ENCODE measurements at places on chromosomes 3 and 15.

- no peak for DNase-seq
Measured at GRCh38 chr15:100772478-100772877, 107.2 kb upstream of the ALDH1A3 start.

DNA sequence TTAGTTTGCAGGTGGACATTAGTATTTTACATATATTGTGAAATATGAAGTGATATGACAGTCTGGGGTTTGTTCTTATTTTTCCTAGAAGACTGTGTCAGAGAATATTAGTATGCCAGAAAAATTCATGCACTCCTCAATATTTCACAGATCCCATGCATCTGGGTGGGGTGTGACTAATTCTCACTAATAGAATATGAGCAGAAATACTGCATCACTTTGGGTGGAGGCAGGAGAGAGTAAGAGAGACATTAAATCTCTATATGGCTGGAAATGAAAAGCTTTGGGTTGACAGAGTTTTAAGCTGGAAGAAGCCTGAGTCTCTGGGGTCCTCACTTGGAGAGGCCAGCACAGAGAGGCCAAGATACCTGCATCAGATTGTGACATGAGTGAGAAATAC is 101.3 kb upstream of the DPH6 start:
- DNase-seq = no peak

DNA sequence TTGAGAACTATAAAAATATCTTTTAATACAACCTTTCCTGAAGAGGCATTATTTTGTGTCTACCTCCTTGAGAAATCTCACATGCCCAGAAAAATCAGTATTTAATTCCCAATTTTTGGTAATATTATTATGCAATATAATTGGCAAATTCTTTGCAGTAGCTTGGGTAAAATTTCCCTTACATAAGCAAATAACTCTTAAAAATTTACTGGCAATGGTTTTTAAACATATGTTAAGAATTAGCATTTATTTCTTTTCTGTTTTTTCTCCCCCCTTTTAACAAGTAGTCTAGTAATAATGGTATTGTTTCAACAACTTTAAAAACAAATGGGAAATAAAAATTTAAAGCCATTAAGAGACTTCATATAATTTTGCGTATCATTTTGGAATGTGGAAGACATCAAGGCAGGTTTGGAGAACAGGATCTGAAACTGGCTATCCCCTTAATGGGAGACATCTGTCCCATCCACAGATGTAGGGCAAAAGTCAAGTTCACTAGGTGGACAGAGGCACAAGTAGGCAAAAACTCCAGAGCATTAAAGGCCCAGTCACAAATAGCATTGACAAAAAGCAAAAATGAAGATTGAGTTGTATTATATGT is 89.6 kb upstream of the AADACL2 start:
- no peak for DNase-seq

DNA sequence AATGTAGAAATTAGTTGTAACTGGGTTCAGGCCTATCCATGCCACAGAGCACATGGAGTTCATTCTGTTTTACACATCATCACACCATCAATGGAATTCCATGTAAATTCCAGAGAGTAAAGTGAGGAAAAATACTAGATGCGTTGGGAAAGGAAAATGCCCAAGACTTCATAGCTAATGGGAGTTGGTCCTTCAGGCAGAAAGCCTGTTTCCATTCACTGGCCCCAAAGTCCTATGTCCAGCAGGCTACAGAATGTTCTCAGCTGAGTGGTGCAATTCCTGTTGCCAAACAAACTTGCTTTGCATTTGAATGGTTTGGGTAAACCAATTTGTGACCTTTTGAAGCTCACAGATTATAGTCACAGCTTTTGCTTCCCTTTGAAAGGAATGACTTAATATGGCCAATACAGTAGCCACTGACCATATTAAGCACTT is 164.6 kb upstream of the PFN2 start:
- no peak for DNase-seq

DNA sequence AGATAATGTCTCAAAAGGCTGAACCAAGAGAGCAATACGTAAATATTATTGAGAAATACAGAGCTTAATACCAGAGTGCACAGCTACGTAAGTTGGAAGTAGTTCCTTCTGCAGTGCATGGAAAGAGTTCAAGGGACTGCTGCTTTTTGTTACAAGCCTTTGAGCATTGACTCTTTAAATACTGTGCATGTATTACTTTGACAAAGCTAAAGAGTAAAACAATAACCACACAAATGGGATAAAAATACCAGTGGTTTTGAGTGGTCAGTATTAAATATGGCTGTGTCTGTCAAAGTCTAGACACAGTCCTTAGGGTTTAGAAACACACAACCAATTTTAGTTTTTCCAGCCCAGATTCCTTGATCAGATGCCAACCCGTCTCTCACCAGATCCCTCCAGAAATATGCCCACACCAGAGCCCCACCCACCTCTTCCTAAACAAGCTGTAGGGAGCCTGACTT is 62.1 kb downstream of the SSR3 start:
- no peak for DNase-seq

GRCh38 chr15:89910891-89911626 is 1.7 kb downstream of the ARPIN start:
- DNase-seq = no peak

DNA sequence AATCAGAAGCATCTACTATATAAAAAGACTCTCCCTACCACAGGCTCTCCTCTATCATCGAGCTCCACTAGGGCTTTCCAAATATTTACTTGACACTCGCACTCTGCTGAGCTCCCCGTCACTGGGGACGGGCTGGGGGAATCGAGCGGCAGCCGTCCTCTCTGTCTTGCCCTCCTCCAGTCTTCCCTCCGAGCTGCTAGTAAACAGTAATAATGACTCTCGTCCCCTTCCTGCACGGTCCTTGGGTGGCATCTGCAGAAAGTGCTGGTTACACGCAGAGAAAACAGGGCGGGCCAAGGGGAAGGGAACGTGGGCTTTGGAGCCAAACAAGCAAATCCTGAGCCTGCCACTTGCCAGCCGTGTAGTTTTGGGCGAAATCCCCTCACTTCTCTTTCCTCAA is 96.6 kb downstream of the LRIG1 start:
- no peak for DNase-seq

GRCh38 chr3:138879541-138880380 is 45.0 kb upstream of the PIK3CB start:
- no peak for DNase-seq

DNA sequence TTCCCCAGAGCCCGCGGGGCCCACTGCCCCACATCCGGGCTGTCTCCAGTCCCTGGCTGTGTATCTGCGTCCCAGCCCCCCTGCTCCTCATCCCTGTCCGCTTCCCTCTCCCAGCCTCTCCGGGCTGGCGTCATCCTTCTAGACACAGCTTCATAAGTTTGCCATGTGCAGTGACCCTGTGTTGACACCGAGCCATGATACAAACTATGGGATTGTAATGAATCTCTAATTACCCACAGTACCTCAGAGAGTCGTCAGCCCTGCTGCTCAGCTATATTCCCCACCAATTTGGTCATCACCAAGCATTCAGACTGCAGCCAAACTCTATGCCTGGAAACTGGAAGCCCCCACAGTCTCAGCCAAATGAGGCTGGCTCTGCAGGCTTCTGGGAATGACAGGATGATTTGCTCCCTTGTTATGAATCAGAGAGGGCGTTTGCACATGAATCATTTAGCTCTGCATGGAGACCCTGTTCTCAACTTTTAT is 466.1 kb upstream of the ATP11B start:
- DNase-seq = no peak

Measured in NCI-H1048 (cell line).